NCI-H2029 treated with DMSO at 0.1 percent for 48 hours (cell line): ENCODE measurements at places on chromosomes 4 and X.

DNA sequence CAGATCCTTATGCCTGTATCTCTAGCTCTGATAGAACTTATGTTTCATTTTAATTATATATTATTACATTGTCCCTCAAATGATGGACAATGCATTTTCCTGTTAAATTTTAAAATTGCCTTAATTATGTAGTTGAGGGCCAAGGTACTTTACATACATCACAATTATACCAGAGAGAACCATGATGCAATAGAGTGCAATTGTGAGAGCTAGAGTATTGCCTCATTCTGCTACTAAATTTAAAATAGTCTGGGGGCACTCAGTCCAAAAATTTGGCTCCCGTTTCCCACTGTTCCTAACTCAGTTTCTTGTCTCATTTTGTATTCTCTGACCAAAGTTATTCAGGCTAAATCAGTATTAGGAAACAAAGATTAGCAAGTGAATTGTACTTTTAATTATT lies 378.5 kb upstream of the ZFP42 start:
- DNase-seq, result no peak

DNA sequence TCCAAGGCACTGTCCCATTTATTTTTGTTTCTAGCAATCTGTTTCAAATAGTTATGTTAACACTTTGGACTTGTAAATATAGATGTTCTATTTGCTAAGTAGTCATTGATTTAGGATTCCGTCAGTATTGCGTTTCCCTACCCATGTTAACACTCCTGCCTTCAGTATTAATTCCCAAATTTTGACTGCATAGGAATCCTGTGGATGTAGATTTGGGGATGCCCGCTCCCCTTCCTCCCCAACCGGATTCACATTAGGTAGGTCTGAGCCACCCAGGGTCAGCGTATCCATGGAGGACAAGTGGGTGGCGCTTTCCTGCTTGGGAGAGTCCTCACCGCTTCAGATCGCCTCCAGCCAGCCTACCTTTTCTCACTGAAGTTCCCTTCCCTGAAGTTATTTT lies 1.1 kb upstream of the SORBS2 start:
- no peak for DNase-seq

- no peak for DNase-seq
Observed at GRCh38 chr4:7295911-7296660, 103.7 kb downstream of the SORCS2 start.

GRCh38 chr4:4430492-4431195 lies 43.7 kb downstream of the NSG1 start:
- peak; percentile 3 for DNase-seq

GRCh38 chr4:153683763-153684181 lies 308 bp upstream of the TLR2 start:
- no peak for DNase-seq

DNA sequence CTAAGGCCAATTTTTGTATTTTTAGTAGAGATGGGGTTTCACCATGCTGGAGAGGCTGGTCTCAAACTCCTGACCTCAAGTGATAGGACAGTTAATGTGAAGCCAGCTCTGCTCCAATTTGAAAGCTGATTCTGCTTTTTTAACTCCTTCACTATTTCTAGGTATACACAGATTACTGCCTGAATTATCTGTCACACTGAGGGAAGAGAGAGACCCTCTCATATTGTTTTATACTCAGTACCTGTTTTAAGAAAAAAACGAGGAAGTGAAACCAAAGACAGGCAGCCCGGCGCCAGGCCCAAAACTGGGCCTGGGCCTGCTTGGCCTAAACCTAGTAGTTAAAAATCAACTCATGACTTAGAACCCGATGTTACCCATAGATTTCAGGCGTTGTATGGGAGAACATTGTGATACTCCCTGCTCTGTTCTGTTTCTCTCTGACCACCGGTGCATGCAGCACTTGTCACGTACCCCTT lies 1601.5 kb upstream of the PCDH10 start:
- DNase-seq, result no peak

- DNase-seq, result no peak
Observed at GRCh38 chr4:158208963-158209640, 1.2 kb upstream of the TMEM144 start.

DNA sequence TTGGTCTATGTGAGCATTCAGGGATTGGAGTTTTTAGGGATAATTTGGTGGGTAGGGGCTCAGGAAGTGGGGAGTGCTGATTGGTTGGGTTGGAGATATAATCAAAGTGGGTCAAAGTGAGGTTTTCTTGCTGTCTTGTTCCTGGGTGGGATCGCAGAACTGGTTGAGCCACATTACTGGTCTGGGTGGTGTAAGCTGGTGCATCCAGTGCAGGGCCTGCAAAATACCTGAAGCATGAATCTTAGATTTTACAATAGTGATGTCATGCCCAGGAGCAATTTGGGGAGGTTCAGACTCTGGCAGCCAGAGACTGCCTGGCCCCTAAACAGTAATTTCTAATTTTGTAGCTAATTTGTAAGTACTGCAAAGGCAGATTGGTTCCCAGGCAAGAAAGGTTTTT lies 665.6 kb upstream of the PRKX start:
- DNase-seq, result no peak

DNA sequence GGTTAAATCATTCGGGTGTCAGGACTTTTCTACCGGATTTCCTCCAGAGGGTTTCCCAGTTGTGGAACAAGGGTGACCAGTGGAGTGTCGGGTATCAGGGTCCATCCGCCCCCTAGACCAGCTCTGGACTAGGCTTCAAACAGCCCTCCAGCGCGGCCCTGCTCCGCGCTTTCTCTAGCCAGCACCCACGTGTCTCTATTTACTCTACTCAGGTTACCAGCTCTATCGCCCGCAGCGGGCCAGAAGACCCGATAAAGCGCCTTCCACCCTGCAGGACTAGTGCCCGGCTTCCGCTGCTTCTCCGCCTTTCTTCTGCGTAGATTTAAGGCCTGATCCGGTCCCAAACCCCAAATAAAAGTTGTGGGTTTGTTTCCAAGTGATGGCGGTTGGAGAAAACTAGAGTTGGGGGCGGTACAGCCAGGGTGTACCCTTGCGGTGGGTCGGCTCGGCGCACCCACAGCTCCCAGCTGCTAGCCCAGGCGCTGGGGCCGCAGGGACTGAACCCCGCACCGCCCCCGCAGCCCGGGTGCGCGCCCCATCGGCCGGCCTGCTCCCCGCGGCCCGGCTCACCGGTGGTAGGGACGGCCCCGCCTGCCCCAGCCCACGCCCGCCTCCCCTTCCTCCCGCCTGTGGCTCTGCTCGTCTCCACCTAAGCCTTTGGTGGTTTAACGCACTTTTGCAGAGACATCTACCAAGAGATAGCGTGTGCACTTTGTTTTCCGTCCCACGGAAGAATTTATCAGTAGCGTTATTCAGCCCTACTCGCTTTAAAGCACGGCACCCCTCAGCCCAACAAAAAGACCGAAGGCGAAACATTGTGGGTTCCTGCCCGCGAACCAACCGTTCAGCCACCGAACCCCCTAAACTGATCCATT lies 2.1 kb downstream of the LEF1 start:
- peak; percentile 55 for DNase-seq

DNA sequence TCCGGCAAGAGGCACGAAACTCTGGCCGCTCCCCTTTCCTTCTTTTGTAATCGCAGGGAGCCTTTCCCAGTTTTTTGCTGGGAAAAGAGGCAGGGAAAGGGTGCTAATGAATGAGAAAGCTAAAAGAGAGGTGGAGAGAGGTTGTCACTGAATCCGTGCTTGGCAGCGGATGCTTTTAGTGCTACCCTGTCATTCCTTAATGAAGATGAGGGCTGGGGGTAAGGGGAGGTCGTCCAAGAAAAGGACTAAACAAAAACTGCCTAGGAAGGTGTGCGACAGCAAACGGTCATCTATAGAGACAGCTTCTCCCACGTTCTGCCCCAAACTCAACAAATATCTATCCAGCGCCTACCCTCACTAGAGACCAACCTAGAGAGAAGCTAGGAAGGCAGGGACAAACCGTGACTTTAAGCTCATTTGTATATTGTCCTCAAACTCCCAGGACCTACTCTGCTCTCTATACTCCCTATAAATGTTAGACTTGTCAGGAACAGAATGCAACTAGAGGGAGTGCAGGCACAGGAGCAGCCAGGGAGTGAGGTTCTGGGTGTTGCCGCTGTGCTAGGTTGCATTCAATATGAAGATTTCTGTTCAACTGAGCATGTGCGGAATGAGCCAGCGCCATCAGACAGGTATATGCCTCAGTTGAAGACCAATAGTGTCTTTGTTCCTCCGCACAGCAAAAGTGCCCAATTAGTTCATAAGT lies 777 bp upstream of the CASK start:
- DNase-seq, result no peak

GRCh38 chr4:187128222-187128621 lies 404.6 kb upstream of the FAT1 start:
- DNase-seq, result no peak

GRCh38 chr4:57093845-57094831 lies 16.0 kb downstream of the IGFBP7 start:
- no peak for DNase-seq

DNA sequence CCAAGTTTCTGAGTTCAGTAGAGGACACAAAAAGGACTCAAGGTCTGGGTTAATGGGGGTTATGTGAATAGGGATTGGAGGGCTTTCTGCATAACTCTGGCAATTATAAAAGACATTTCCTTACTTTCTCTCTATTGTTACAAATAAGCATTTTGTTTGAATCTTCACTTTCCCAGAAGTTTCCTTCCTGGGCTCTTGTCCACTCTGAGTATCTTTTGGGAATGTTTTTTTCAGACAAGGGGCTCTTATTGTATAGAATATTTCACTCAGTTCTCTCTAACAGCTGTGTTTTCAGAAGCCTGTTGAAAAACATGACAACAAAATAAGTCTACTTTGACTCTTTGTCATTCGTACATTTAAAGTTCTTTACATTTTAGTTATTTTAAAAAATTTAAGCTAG lies 57.6 kb upstream of the MAP9 start:
- DNase-seq, result no peak

- DNase-seq, result no peak
Observed at GRCh38 chrX:66019974-66020373, 19.9 kb downstream of the VSIG4 start.

DNA sequence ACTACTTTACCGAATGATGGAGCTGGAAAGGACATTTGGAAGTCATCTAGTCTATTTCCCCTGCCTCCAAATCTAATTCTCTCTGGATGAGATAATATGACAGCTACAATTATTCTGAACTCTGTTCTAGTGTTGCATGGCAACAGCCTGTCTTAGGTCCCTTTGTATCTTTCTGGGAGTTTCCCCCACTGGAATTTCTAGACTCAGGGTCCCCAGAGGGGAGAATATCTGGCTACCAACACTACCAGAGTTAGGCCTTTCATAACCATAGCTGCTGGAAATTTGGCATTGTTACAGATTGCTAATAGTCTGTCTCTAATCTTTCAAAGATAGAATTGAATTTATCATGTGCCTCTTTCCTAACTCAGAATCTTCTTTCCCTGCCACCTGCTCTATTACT lies 4.5 kb downstream of the MSN start:
- DNase-seq, result no peak

GRCh38 chr4:48634688-48635308 lies 144.7 kb downstream of the ZAR1 start:
- DNase-seq, result no peak

DNA sequence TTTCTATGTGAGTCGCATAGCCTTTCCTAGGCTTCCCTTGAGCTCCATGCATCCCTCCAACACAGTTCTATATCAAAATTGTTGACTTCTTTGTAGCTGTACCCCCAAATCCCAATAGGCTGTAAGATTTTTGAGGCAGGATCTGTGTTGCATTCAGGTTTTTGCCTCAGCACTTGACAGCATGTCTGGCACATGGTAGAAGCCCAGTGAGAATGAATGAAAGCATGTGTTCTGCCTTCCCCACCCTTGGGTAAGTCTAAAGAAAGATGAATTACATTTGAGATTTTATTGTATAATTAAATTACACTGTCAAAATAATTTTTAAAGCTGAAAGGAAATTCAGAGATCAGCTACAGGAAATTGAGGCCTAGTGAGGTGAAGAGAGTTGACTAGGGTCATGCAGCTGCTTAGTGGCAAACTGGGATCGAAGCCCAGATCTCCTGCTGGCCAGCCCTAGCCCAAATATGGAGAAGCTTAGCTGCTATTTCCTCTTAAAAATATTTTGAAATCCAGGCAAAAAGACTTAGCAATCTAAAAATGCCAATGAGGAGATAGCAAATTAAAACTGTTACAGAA lies 122.5 kb downstream of the SPATA18 start:
- DNase-seq, result no peak

- no peak for DNase-seq
Observed at GRCh38 chr4:45438047-45438446, 685.8 kb downstream of the GABRG1 start.

DNA sequence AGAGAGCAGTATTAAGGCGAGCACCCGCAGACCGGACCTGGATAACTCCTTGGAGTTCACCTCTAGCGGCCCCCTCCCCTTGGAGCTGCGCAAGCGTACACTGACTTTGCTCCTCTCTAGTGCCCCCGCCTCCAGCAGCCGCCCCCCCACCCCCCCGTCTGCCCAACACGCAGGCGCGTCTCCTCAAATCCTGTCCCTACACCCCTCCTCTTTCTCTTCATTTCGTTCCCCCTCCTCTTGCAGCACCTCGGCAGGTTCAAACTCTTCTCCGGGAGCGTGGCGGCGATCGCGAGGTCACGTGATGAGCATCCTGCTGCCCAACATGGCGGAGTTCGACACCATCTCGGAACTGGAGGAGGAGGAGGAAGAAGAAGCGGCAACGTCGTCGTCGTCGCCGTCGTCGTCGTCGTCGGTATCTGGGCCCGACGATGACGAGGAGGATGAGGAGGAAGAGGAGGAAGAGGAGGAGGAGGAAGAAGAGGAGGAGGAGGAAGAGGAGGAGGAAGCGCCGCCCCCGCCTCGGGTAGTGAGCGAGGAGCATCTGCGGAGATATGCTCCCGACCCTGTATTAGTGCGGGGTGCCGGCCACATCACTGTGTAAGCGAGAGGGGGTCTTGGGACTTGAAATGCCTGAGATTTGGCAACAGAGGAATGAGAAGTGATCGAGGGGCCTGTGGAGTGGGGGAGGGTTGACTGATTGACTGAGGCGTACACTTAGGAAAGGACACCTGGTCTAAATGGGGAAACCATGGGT lies at the start of gene CHIC1:
TSS of gene CHIC1 (plus strand) at position 214 of the 754 bp plus-strand sequence. CDS start at position 302, 88 bp downstream.
- peak; percentile 7 for DNase-seq

- no peak for DNase-seq
Observed at GRCh38 chr4:61648264-61648663, 448.1 kb downstream of the ADGRL3 start.

DNA sequence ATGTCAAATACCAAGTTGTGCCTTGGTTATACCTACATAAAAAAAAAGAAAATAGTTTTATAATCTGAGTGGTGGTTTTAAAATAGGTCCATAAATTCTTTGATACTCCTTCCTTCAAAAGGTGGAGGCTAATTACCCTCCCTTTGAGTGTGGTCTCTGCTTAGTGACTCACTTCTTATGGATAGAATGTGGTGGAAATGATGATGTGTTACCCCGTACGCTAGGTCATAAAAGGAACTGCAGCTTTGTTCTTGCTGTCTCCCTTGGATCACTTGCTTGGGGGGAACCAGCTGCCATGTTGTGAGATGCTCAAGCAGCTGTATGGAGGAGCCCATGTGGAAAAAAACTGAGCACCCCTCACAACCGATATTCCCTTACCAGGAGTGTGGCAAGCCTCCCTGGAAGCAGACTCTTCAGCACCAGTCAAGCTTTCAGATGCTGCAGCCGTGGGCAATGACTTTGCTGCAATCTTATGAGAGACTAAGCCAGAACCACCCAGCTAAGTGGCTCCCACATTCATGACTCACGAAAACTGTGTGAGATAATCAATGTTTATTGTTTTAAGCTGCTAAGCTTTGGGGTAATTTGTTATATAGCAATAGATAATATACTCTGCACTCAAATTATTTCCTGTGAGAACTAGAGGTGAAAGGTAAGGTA lies 195.0 kb upstream of the GATB start:
- no peak for DNase-seq
